Coronary artery (tissue), 2 donors: ENCODE measurements at places on chromosomes 5 and 9.

- DNase-seq, result no peak
Measured at GRCh38 chr9:14391620-14392019, 77.7 kb upstream of the NFIB start.

DNA sequence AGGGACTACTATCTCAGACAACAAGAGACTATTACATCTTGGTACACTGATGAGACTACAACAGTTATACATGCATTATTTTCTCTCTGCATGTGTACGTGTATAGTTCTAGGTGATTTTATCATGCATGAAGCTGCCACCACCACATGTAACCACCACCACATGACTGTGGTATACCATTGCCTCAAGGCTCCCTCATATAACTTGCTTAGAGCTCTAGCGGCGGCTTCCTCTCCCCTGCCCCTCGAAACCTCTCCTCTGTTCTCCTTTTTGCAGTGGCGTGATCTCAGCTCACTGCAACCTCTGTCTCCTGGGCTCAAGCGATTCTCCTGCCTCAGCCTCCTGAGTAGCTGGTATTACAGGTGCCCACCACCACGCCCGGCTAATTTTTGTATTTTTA is 162.3 kb downstream of the AOPEP start:
- DNase-seq, result no peak

- DNase-seq, result no peak
Measured at GRCh38 chr5:160293901-160294561, 18.3 kb downstream of the CCNJL start.

GRCh38 chr5:44714871-44715561 is 93.7 kb upstream of the MRPS30 start:
- no peak for DNase-seq

DNA sequence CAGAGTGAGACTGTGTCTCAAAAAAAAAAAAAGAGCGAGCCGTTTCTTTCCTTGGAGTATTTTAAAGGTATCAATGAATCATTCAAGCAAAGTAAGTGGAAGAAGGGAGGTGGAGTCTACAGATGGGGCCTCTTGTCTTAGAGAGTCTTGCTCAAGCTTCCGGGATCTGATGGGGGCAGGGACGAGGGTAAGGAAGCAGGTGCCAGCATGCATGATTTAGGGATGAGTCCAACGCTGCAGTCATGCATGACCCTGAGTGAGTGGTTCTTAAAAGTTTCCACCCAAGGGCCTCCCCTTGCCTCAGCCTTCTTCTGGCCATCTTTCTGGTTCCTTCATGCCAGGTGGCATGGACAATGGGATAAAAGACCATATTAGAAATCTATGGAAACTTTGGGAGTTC is 79.6 kb downstream of the MYO10 start:
- no peak for DNase-seq

DNA sequence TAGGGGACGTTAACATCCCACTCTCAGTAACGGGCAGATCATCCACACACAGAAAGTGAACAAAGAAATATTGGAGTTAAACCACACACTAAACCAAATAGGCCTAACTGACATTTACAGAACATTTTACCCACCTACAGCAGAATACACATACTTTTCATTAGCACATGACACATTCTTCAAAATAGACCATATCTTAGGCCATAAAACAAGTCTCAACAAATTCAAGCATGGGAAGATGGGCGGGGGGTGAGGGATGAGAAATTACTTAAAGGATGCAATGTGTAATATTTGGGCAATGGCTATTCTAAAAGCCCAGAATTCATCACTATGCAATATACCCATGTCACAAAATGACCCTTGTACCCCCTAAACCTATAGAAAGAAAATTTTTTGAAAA is 226.2 kb downstream of the ATPSCKMT start:
- DNase-seq, result no peak

DNA sequence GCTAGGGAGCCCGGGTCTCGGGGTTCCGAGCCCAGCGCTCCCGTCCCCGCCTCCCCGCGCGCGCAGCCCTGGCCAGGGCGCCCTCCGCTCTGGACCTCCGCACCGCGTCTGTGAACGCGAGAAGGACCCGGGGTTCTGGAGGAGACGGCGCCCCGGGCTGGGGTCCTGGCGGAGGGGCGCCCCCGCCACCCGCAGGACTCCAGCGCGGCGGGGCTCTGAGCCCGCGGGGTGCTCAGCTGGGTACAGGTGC is 431 bp downstream of the TMOD1 start:
- DNase-seq, result no peak

- DNase-seq, result no peak
Measured at GRCh38 chr9:84756171-84756570, 86.6 kb downstream of the NTRK2 start.

- no peak for DNase-seq
Measured at GRCh38 chr9:97459326-97459725, 42.1 kb upstream of the TMOD1 start.

GRCh38 chr5:25694801-25695200 is 1050.0 kb upstream of the CDH10 start:
- DNase-seq, result no peak

DNA sequence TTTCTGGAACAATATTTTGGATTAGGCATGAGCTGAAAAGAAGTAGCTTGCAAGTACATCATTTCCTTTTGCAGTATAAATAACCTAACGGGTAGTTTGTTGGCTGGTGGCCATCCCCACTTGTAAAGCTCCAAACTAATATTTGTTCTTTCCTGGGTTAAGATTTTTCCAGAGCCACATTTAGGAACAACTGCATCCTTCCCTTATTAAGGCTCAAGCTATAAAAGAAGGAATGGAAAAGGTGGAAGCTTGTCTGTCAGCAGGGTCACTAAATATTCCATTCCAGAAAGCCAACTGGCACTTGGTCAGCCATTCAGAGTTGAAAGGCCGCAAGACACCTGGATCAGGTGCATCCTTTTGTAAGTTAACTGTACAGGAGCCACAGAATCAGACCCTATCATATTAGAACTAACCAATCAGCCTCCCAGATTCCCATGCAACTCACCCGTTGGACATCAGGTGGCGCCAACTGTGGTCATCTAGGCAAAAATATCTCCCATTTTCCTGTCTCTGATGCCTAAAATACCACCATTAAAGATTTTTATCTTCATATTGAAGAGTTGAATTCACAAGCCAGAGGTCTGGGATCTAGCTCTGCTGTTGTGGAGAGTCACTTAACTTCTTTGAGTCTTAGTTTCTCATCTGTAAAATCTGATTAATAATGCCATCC is 82.9 kb downstream of the PTCD2 start:
- DNase-seq, result no peak

DNA sequence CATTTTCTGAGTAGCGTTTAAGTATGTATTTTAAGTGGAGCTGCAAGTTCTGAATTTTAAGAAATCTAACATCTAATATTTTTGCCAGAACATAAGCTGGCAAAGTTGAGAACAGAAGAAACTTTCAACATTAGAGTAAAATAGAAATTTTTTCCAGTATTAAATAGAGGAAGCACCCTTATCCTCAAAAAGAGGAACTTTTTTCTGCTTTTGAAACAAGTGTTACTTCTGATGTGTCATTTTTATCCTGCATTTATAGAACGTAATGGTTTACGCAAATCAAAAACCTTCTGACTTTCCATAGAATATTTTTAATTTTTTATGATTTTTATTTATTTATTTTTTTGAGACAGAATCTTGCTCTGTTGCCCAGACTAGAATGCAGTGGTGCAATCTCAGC is 21.8 kb downstream of the ZBED3 start:
- DNase-seq, result no peak

DNA sequence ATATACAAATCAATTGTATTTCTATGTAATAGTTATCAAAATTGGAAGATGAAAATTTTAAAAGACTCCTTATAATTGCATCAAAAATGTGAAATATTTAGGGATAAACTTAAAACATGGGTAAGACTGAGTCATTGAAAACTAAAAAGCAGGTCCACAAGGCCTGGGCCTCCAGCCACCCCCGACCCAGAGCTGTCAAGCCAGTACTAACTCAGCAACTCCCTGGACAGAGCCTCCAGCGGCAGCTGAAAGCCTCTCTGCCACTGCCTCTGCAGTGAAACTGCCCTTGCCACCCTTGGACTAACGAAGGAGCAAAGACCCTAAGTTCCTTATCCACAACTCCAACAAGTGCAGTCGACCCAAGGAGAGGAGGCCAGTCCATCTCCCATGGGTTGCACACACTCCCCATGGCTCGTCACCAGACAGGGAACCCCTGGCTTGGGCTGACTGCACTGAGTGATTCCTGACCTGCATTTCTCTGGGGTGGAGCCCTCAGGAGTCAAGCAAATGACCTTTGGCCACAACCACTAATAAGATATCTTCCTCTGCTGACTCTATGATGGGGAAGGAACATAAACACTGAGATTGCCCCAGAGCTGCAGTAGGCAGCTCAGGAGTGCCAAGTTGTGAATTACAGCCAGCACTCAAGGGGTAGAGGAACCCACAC is 20.5 kb downstream of the PTGER4 start:
- DNase-seq, result no peak

GRCh38 chr5:124436294-124436693 is 310.1 kb downstream of the ZNF608 start:
- no peak for DNase-seq

- DNase-seq, result no peak
Measured at GRCh38 chr9:121192959-121193640, 8.6 kb downstream of the RAB14 start.

DNA sequence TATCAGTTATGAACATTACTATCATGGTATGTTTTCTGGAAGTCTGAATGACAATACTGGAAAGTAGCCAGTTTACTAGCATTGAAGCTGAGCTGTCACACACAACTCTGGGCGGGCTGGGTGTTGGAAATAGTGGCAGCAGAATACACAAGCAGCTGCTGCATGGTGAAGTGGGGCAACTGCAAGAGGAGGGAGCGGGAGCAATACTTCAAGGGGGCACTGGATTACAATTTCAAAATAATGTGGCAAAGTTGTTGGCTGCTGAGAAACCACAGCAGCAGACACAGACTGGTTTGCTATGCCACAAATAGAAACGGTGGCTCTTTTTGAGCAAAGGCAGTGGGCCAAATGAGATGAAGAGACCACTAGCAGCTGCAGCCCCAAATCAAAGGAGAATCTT is 350.2 kb downstream of the KIAA0825 start:
- DNase-seq, result no peak

DNA sequence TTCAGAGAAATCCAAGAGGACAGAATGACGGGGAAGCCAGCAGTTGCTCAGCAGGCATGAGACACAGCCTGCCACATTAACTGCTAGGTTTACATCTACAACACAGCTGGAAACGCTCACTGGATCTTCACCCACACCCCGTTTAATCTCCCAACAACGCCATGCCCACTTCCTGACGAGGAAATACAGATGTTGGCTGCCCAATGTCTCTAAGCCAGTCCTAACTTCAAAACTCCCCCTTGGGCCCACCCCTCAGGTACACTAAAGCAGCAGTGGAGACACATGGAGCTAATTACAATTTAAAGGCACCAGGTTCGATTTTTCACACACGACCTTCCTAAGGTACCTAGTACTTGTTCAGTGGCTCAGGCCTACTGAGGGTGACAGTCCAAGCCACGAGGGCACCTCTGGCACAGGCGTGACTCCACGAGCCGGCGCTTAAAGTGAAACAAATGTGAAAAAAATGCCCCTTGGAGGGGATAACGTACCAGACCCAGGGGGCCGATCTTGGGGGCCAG is 904 bp downstream of the RPL12 start:
- no peak for DNase-seq

GRCh38 chr9:15104826-15105420 is 194.7 kb upstream of the FREM1 start:
- DNase-seq, result no peak

DNA sequence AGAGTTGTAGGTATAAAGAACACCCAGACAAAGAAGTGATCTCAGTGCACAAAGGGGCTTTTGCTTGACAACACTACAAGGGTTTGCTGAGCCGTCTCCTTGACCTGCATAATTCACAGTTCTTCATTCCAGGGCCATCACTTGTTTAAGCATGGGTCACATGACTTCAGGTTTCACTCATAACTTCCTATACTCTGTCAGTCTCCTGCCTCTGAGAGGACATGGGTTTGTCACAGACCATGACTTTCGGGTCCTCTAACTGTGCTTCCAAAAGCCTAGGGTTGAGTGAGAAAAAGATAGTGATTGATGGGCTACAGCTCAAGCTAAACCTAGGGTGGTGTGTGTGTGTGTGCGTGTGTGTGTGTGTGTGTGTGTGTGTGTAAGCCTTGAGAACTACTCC is 166.4 kb downstream of the CDH6 start:
- DNase-seq, result no peak

DNA sequence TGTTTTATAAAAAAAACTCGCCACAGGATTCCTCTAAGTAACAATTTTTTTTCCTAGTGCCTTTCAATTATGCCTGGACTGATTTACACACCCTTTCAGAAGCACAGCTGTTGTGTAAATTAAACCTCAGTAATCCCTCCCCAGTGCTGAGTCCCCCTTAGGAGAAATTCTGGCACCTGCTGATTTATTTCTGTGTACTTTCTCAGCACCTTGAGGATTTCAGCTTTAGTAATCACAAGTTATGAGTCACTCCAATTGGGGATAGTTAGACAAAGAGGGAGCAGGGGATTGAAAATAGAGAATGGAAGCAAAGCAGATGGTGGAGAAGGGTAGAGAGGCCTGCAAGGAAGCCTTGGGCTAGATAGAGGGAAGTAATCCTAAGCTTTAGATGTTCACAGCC is 171.7 kb downstream of the TTLL11 start:
- no peak for DNase-seq

DNA sequence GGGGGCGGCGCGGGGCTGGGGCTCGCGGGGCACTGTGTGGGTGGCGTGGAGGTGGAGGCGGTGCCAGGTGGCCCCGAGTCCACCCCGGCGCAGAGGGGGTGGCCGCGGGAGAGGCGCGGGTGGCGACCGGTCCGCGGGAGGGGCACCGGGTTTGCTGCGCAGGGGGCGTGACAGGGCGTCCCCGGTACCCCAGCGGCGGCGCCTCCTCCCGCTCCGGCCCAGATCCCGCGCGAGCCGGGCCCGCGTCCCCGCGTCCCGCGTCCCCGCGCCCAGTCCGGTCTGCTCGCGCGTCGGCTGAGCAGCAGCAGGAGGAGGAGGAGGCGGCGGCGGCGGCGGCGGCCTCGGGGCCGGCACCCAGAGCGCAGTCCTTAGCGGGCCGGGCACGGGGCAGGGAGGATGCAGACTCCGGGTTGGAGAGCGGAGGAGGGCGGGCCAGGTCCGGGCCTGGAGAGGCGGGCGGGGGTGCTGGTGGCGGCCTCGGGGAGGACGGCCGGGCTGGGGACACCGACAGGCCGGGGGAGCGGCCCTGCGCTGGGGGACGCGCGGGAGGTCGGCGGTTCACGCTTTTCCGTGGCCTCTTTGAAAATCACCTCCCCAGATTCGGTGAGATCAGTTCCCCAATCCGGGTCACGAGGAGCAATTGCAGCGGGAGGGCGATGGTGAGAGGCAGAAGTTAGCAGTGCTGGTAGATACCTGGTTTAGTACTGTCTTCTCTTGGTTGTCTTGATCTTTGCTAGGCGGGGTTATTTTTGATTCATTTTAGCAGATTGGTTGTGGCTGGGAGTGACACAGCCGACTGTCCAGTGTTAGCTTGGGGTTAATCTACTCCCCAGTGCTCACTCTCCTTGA is 1.7 kb downstream of the TRIO start:
- DNase-seq, result peak; percentile 80
